ENCODE measurements at places on chromosomes 4 and X.

DNA sequence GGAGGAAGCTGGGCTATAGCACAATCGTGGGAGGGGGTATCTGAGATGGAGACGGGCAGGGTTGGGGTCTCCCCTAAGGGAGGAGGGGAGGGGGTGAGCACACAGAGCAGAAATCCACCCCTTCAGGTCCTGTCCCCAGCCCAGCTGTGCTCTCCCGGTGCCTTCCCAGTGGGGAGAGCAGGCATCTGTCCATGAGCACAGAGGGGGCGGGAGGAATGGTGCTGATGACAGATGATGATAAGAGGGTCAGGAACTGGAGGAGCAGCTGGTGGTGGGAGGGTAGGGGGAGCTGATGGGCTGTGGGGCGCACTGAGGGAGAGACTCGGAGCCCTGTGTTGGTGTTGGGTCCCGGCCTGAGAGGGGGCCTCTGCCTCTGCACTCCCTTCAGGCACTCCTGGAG is 8.6 kb downstream of the ATP2B3 start:
- no peak for DNase-seq

DNA sequence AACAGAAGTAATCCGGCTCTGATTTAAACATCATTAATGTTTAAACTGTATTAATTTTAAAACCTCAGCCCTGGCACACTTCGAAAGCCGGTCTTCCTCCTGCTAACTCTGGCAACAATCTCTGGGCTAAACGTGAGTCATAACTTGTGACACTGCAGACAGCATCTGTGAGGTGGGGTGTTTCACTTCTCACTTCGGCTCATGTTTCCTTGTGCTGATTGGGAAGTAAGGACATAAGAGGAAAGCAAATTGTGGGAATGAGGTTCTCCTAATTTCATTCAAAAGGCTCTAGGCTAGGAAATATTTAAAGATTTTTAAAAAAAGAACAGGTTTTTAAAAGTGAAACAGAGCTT is 139.9 kb upstream of the USP9X start:
- DNase-seq = no peak

DNA sequence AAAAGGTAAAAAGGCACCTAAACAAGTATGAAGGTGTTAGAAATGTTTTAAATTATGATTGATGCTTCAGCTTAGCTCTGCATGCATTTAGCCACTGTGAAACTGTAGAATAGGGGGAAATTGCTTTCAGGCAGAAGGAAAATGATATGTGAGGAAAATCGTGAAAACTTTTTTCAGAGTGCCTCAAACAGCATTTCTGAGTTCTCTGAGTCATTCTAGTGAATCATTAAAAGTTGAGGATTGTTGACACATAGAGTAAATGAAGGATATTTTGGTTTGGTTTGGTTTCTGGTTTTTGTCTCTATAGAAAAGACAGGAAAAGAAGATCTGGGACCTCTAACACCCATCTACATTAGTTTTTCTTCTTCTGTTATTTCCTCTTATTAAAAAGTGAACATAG is 332.5 kb upstream of the TRAM1L1 start:
- no peak for DNase-seq

- DNase-seq = no peak
Observed at GRCh38 chr4:3520276-3520675, 11.9 kb downstream of the LRPAP1 start.

GRCh38 chr4:34644579-34645115 is 1599.7 kb downstream of the ARAP2 start:
- DNase-seq = no peak

Measured in liver (tissue), 10 donors.